Glutamatergic neuron (in vitro differentiated cells): ENCODE measurements at places on chromosomes 1 and 21.

DNA sequence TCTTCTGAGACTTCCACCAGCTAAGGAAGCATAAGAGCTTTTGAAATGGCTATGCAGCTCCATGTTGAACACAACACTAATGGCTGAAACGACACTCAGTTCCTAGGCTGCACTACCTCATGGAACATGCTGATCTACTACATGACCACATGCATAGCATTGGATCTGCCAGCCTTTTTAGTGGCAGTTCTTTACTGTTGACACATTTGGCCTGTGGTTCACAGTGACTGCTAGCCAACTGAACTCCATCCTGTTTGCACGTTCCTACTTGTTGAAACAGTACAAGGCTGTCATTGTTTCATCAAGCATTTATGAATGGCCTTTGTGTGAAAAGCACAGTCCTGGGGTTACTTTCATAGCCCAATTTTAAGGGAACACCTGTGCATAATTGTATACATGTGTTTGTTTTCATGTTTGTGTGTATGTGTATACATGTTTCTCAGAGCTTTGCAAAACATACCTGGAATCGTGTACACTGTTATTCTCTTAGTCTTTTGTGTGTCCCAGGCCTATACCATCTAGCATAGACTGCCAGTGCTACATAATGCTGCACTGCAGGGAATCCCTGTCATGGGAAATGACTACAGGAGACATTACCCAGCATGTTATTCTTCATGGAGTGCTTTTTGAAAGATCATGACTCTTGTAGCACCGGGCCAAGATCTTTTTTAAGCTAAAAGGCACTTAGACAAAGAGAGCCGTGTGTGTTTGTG, 179.6 kb upstream of the ESRRG start:
- DNase-seq: no peak

GRCh38 chr1:229027158-229027557, 243.8 kb upstream of the RAB4A start:
- peak; percentile 39 for DNase-seq

DNA sequence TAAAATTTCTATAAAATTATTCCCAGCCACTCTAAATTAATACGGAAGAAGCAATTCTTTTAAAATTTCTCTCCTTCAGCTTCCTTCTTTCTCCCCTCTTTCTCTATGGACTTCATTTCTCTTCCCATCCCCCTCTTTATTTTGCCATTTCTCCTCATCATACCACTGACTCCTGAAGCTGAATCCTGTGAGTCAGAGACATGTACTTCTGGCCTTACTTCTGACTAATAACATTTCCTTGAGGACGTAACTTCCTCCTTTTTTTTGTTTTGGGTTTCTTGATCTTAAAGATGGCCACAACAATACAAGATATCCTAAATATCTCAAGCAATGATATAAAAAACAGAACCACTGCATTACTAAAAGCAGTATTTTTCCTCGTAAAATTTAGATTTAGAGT, 63.6 kb upstream of the DENND1B start:
- DNase-seq: no peak

DNA sequence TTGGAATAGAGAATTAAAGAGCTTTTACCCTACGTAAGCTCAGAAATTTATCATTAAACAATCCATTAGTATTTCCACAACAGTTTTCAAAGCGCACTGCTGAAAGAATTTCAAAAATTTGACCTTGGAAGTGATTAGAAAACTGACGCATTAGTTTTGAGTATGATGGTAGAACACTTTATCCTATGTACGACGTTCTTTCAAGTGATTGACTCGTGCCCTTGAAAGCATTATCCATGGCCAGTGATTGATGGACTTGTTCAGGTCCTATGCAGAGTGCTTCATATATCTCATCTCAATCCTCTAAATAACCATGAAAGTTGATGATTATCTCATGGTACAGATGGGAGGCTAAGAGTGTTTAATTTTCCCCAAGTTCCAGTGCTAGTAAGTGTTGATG, 697.2 kb downstream of the USP25 start:
- DNase-seq: no peak

- no peak for DNase-seq
Measured at GRCh38 chr1:147849098-147849895, 53.3 kb upstream of the GJA8 start.

DNA sequence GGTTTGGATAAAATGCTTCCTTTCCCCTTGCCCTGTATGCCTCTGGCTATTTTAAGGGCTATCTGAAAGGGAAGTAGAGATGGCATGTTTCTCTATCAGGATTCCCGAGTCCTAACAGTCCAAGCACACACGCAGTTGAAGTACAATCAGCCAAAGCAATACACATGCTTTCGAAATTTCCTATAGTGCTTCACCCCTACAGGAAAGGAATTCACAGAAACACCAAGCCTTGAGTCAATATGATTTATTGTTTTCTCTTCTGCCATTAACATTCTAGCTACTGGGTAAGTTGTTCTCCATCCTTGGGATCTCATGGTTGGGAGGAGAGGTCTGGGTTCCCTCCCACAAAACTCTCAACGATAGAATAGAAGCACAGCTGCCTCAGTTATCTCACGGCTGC, 8.7 kb downstream of the ITLN1 start:
- no peak for DNase-seq

DNA sequence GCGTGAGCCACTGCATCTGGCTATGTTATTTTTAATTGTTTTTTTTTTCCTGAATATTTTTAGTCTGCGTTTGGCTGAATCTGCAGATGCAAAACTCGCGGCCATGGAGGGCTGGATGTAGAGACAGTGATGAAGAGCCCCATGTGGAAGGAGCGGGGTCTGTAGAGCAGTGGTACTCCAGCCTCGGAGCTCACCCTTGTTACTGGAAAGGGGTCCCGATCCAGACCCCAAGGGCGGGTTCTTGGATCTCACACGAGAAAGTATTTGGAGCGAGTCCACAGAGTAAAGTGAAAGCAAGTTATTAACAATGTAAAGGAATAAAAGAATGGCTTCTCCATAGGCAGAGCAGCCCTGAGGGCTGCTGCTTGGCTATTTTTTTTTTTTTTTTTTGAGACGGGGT, 2.7 kb downstream of the TRPM2 start:
- no peak for DNase-seq

GRCh38 chr1:50667710-50668356, 244.6 kb upstream of the DMRTA2 start:
- no peak for DNase-seq

DNA sequence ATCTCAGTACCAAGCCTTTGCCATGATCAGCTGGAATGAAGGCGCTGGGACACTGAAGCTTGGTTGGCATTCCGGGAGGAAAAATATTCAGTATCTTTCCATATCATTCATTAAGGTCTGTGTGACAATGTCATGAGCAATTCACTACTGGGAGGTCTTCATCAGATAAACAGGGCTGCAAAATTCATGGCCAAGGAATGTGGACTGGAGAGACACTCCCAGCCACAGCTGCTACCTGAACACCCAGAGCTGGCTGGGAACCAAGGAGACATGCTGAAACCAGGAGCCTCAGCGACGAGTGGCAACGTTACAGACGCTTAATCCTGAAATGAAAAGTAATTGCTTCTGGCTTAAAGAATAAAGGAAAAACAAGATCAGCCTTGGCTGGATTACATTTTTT, 30.6 kb upstream of the DDAH1 start:
- no peak for DNase-seq

GRCh38 chr1:23930270-23930669, 17.1 kb upstream of the CNR2 start:
- DNase-seq: no peak

GRCh38 chr1:16605213-16605525, 8.2 kb downstream of the NBPF1 start:
- DNase-seq: no peak

GRCh38 chr1:156111355-156111962, 3.1 kb upstream of the LMNA start:
- no peak for DNase-seq

- DNase-seq: no peak
Measured at GRCh38 chr1:178408871-178409270, 87.9 kb downstream of the CLEC20A start.

DNA sequence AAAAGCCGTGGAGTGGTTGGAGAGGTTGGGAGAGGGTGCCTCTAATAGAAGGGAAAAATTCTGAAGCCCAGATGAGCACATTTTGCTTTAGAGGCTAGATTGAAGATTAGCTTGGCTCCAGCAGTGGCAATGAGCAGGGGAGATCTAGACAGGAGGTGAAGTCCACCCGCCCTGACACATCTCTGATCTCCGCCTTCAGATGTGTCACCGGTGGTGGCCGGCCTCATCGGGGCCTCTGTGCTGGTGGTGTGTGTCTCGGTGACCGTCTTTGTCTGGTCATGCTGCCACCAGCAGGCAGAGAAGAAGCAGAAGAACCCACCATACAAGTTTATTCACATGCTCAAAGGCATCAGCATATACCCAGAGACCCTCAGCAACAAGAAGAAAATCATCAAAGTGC, 8.4 kb downstream of the SYT11 start:
- no peak for DNase-seq

DNA sequence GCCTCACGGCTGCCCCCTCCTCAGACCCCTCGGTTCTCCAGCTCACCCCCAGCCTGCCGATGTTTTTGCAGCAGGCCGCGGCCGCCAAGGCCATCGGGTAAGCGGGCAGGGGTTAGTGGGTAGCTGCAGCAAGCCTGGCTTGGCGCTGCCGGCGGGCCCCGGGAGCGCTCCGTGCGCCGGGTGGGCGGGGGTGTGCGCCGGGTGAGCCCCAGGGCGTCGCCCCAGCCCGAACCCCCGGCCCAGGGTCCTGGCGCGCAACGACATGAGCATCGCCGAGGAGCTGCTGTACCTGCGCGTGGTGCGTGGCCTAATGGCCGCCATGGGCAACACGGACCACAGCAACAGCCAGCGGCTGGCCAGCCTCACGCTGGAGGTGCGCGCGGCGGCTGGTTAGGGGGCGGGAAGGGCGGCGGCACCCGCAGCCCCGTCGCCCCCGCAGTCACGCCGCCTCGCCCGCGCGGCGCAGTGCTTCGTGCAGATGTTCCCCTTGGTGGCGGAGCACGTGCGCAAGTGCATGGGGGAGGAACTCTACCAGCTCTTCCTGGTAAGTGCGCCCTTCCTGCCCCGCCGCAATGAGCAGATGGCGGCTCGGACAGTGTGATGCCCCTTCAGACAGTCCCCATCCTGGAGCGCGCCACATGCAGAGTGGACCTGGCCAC, 6.5 kb downstream of the RNU5D-1 start:
- DNase-seq: no peak

DNA sequence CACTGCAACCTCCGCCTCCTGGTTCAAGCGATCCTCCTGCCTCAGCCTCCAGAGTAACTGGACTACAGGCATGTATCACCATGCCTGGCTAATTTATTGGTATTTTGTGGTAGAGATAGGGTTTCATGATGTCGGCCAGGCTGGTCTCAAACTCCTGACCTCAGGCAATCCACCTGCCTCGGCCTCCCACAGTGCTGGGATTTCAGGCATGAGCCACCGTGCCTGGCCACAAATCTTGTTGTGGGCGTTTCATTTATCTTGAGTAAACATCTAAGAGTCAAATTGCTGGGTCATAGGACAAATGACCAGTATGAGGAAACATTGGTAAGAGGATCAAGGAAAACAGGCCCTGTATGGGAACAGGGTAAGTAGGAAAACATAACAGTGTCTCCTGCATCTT, 17.9 kb downstream of the TMEM200B start:
- no peak for DNase-seq

GRCh38 chr1:63913533-63913932, 139.7 kb downstream of the ROR1 start:
- DNase-seq: no peak

GRCh38 chr1:225070972-225071371, 141.5 kb downstream of the DNAH14 start:
- no peak for DNase-seq
